ENCODE measurements at places on chromosomes 5 and 9.

GRCh38 chr9:34493972-34494535, 28.7 kb downstream of the ENHO start:
- DNase-seq, result peak; percentile 63

- DNase-seq, result no peak
Measured at GRCh38 chr9:127107171-127107928, 15.1 kb downstream of the ANGPTL2 start.

- no peak for DNase-seq
Measured at GRCh38 chr5:39648848-39649227, 224.1 kb upstream of the DAB2 start.

DNA sequence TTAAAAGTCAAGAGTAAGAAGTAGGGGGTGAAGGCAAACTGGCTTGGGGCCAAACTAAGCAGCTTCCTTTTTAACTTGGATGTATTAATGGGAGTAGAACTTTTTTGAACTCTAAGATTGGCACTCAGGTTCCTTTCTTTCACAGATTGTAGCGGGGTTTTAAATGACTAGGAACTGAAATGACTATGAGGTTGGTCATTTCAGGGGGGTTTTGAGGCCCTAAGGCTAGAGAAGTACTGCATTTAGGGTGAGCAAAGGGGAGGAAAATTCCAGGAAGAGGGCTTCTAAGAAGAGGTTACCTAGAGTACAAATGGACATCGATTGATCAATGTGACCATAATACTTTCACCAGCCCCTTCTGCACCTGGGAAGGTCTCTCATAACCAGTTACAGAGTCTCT, 381.8 kb downstream of the MLLT3 start:
- DNase-seq, result no peak

GRCh38 chr9:129568560-129569501, 52.1 kb downstream of the C9orf50 start:
- peak; percentile 86 for DNase-seq
